ENCODE measurements at places on chromosomes 3 and 15.

DNA sequence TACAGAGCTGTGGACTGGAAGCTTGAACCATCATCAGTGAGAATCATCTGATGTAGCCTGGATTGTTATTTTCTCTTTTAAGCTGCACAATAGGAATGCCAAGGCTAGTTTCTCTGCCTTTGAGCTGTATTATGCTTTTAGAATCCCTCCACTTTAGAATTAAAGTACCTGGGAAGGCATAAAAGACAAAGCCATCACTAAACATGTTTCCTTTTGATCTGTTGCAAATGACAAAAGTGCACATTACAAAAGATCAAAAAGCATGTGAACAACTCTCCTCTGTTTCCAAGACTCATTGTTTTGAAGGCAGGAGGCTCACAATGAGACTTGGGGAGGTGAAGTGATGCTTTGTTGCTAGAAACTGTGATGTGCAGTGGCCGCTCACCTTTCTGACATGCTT is 51.8 kb downstream of the LARS2 start:
- no peak for DNase-seq

DNA sequence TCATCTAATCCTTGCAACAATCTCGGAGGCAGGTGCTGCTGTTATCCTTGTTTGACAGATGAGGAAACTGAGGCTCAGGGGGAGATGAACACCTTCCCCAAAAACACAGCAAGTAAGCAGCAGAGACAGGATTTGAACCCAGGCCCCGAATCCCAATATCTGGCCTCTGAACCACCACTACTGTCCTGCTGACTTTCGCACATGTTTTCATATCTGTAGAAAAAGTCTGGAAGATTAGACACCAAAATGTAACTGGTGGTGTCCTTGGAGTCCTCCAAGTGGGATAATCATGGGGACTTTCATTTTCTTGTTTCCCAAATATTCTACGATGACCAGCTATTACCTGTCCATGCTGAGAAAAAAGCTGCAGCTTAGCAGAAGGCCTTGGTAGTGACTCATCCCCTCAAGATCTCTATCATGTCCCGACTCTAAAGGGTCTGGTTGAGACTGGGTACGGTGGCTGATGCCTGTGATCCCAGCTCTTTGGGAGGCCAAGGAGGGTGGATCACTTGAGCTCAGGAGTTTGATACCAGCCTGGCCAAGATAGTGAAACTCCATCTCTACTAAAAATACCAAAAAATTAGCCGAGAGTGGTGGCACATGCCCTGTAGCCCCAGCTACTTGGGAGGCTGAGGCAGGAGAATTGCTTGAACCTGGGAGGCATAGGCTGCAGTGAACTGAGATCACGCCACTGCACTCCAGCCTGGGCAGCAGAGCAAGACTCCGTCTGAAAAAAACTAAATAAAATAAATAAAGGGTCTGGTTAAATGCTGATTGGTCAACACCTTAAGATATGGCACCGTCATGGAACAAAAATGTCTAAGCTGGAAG is 8.6 kb downstream of the IRAK2 start:
- no peak for DNase-seq

- DNase-seq, result peak; percentile 58
Measured at GRCh38 chr3:33658991-33659848, 58.8 kb downstream of the CLASP2 start.

- DNase-seq, result no peak
Measured at GRCh38 chr3:128506754-128507153, 13.8 kb upstream of the GATA2 start.

DNA sequence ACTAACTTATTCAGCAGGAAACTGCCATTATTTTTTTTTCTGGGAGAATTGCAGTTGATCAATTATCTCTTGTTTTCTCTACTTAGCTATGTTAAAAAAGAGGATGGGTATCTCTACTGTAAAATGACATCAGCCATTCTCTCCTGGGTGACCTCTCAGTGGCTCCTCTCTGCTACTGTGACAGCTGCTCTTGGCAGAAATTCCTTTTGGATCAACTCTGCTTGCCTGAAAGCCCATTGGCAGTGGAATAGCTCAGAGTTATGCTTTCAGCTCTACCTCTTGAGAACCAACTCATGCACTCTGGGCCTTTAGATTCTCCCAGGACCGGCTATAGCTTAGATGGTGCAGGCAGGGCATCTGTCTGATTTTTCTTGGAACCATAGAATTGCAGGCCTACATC is 99.9 kb upstream of the GAP43 start:
- no peak for DNase-seq

GRCh38 chr15:89625716-89626115 is 29.6 kb downstream of the KIF7 start:
- DNase-seq, result no peak

GRCh38 chr15:28960979-28961378 is 75.2 kb downstream of the APBA2 start:
- no peak for DNase-seq

All from DMS79 treated with DMSO at 0.1 percent for 48 hours (cell line).